ENCODE measurements at places on chromosomes 7 and 10. TPM values are rescaled to one million over a fixed set of nuclear protein-coding genes. Genes with fewer than 3 reads are reported as not detected.

DNA sequence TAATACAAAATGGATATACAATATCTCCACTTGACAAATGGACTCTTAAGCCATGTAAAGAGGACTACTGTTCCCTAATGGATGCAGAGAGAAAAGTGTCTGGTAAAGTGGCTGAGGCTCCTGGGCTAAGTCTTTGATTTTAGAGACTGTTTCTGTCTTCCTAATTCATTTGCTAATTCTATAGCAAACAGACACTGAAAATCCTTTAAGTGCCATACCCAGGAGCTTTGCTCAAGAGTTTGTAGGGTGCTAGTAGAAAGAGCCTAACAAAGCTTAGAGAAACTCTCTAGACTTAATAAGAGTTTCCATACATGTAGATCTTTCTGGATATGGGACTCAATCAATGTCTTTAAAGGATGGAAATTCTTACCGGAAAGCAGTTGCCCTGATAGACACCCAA lies 16.7 kb downstream of the CEP55 start:
- DNase-seq: no peak

GRCh38 chr7:22799633-22800032 lies 23.0 kb downstream of the TOMM7 start:
- DNase-seq: no peak

- DNase-seq: no peak
Measured at GRCh38 chr10:89543841-89544240, 8.4 kb upstream of the SLC16A12 start.

GRCh38 chr7:153381275-153382040 lies 621.9 kb downstream of the ACTR3B start:
- no peak for DNase-seq

The CPA1 gene
- not detected for total RNA-seq

DNA sequence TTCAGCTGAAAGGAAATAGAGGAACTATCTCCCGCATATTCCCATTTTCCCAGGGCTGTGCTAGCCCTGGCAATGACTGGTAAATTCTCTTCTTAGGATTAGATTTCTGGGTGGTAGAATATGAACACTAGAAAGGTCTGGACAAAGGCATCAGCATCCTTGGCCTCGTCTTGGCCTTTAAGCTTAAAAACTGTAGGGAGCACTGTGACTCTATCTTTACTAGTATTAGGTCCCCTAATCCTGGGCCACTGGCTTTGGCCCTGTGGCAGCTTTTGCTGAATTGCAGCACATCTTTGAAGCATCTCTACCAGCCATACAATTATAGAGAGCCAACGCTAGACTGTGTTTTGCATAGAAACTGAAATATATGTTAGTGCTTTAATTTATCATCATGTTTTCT lies 41.5 kb upstream of the EBLN1 start:
- no peak for DNase-seq

GRCh38 chr7:27950123-27950522 lies 210.2 kb downstream of the TAX1BP1 start:
- DNase-seq: no peak

DNA sequence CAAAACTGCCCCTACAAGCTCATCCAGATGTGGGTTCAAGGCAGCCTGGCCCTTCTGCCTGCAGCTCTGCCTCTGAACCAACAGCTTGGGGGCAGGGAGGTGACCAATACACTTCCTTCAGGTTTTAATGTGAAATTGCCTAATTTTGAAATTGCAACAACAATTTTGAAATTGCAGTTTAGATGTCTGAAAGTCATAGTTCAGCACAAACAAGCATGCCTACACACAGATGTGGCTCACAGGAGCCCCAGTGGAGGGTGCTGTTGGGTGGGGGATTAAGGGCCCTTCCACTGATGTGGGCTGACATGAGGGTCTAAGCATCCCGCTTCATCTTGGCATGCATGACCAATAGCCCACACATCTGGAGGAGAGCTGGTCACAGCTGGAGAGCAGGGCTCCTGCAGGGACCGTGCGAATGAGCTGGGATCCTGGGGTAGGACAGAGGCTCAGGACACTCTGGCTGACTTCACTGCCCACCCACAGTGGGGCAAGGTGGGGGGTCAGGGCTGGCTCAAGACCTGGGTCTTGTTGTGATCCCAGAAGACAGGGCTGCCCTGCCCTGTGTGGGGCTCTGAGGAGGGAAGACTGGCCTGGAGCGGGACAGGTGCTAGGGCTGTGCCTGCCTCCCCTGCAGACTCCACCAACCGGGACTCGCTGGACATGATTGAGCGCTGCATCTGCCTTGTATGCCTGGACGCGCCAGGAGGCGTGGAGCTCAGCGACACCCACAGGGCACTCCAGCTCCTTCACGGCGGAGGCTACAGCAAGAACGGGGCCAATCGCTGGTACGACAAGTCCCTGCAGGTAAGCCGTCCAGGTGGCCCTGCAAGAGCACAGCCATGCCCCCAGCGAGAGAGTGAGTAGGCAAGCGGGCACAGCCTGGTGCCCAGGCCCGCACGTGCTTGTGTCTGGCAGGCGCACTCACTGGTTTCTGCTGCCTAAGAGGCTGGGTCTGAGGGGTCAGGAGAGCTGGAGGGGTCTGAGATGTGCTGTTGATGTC lies 32.3 kb downstream of the CHAT start:
- no peak for DNase-seq

The TMEM26 gene
- under 0.01 TPM for total RNA-seq

The LRRD1 gene
- total RNA-seq: under 0.01 TPM
